ENCODE measurements at places on chromosomes 1 and 21.

- DNase-seq = no peak
Measured at GRCh38 chr1:42168763-42169162, 4.2 kb upstream of the GUCA2A start.

DNA sequence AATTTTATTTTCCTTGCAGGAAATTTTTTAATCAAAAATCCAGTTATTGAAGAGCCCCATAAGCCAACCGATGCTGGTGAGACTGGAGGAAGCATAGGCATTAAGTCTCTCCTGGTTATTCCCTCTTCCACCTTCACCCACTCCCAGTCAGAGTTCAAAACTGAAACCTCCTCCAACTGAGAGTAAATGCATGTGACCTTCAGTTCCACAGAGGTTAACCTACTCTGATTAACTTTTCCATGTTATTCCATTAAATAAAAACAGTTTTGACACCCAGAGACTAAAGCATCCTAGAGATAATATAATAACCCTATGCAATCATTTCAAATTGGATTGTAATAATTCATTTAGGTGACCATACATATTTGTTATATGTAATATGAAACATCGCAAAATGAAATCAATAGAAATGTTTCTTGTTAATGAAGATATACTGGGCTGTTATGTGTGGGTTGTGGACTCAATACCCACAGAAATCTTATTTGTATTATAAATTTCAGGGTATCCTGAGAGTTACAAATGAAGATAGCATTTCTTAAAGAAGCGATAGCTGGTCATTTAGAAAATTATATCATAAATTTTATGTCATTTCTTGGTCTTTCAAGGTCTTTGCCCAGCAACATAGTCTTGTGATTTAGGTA is 376.5 kb downstream of the SETD4 start:
- DNase-seq = no peak

- no peak for DNase-seq
Measured at GRCh38 chr1:52955129-52955970, 28.3 kb downstream of the SCP2 start.

DNA sequence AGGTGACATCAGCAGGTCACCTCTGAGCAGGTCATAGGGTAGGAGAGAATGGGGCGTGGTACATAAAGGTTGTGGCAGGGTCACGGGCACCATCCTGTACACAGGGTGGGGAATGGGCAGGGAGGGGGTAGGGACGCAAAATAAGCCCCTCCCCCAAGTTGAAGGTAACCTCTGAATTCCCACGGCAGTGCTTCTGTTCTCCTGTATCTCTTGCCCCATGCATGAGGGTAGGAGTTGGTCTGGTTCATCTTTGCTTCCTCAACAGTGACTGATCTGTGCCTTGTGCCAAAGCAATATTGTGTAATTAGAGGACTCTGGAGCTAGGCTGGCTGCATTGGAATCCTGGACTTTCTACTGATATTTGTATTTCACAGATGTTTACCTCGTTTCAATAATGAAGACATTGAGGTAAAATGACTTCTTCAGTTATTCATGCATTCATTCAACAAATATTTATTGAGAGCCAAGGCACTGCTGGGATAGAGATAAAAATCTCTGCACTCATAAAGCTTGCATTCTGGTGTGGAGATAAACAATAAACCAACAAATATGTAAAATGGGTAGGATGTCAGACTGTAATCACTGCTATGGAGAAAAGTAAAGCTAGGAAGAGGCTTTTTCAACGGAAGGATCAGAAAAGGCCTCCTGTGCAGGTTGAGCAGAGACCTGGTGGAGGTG is 18.4 kb upstream of the GFI1 start:
- no peak for DNase-seq

DNA sequence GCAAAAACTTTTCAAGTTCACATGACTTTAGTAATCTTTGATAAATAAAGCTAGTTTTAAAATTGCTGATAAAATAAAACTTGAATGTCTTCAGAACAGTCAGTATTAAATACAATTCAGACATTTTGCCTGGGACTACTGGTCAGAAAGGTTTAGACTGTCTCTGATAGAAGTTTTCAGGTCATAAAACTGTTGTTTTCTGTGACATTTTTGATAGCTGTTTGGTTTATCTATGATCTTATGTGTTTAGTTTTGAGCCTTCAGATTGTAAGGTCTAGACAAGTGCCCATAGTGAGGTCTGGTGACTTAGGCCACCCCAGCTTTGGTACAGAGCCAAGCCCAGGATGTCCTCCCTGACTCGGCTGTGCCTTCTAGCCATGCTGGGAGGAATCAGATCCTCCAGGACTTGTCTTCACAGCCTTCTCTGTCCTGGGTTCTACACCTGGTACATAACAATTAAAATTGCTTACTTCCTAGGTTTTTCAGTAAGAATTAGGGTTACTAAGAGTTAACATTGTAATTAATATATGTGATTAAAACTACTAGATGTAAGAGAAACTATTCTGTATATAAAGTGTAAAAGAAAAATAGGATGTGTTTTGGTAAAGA is 15.1 kb upstream of the DNAH14 start:
- DNase-seq = no peak

- no peak for DNase-seq
Measured at GRCh38 chr21:35449846-35450245, 400.7 kb upstream of the RUNX1 start.

DNA sequence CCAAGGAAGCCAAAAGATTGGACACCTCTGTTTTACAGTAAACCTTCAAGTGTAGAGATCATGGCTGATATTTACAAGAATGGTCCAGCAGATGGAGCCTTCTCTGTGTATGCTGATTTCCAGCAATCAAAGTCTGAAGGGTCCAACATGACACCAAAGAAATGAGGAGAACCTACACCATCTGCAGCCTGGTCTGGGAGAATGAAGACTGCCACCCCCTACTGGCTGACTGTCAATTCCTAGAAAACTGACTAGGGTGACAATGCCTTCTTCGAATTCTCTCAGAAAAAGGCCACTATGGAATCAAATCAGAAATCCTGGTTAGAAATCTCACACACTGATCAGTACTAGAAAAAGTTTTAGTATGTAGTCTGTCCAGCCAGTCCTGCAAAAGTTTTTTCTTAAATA is 83.3 kb downstream of the CDC42BPA start:
- no peak for DNase-seq

- no peak for DNase-seq
Measured at GRCh38 chr21:41902946-41903345, 23.8 kb upstream of the PRDM15 start.

DNA sequence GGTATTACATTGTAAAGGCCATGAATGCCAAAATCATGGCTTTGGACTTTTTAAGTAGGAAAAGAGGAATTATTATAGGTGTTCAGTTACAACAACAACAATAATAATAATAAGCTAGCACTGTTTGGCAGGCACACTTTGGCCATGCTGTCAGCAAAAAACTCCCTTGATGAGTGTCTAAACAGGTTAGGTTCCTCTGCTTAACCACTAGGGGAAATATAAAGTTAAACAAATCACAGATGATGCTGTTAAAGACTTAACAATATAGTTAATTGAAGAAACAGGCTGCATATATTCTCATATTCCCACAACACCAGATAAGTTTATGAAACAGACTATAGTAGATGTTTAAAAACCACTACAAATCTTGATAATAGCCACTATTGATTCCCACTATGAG is 46.4 kb downstream of the RGS21 start:
- no peak for DNase-seq

GRCh38 chr1:107979088-107979487 is 14.1 kb upstream of the VAV3 start:
- DNase-seq = no peak

GRCh38 chr1:233480198-233480597 is 133.7 kb upstream of the KCNK1 start:
- DNase-seq = no peak

GRCh38 chr1:36855699-36856494 is 178.4 kb downstream of the GRIK3 start:
- no peak for DNase-seq

- no peak for DNase-seq
Measured at GRCh38 chr1:238895911-238896310, 490.5 kb upstream of the CHRM3 start.

DNA sequence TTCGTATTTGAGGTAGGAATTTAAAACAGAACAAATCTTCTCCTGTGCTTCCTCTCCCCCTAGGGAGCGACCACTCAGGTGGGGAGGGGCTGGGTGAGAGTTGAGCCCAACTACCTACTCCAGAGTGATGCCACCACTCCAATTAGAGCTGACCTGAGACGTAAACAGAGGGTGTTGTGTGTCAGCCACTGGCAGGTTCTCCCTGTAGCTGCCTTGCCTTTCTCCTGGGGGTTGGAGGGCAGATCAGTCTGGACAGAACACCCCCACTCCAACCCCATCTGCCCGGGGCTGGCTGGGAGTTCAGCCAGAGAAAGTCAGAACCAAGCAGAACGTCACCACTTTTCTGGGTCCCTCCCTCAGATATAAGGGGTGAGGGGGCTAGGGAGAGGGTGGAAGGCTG is 2.0 kb downstream of the HPDL start:
- DNase-seq = no peak

GRCh38 chr1:207243442-207244408 is 77.8 kb upstream of the CD55 start:
- DNase-seq = no peak

GRCh38 chr1:17635276-17635675 is 95.8 kb downstream of the ARHGEF10L start:
- DNase-seq = no peak

DNA sequence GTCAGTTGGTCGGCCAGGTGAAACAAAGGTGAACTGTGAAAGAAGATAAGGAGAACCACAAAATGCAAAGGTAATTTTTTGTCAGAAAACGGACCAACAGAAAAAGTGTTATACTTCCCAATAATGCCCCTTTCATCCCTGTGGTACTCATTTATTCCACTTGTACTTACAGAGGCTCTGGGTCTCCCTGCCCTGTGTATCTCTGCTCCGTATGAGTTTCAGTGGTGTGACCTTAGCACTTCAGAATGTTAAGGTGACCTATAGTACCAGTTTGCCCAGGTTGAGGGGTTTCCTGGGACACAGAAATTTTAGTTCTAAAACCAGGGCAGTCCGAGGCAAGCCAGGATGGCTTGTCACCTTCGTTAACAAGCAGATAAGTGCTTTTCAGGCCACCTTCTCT is 254.8 kb downstream of the OLFM3 start:
- no peak for DNase-seq

DNA sequence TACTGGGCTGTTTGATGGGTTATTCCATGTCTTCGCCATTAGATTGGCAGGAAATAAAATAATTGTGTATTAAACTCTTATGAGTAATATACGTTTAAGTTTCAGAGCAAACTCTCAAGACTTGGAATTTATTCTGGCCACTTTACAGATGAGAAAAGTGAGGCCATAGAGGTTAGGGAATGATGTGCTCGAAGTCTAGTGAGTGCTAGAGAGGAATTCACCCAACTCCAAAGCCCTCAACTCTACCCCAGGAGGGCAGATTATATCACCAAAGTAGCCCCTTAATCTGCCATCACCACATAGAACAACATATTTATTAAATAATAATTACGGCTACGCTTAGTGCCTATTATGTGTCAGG is 440 bp upstream of the MUL1 start:
- no peak for DNase-seq

DNA sequence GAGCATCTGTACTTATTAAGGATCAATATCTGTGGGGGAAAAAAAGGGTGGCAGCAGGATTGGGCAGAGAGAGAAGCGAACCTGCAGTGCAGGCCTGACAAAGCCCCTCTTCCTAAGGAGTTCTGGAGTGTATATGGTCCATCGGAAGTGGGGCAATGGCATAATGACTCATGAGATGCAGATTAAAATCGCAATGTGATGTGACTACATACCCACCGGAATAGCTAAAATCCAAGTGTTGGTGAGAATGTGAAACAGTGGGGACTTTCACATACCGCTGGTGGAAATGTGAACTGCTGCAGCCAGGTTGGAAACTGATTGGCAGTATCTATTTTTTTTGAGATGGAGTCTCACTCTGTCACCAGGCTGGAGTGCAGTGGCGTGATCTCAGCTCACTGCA is 8.2 kb upstream of the CREG1 start:
- DNase-seq = no peak

DNA sequence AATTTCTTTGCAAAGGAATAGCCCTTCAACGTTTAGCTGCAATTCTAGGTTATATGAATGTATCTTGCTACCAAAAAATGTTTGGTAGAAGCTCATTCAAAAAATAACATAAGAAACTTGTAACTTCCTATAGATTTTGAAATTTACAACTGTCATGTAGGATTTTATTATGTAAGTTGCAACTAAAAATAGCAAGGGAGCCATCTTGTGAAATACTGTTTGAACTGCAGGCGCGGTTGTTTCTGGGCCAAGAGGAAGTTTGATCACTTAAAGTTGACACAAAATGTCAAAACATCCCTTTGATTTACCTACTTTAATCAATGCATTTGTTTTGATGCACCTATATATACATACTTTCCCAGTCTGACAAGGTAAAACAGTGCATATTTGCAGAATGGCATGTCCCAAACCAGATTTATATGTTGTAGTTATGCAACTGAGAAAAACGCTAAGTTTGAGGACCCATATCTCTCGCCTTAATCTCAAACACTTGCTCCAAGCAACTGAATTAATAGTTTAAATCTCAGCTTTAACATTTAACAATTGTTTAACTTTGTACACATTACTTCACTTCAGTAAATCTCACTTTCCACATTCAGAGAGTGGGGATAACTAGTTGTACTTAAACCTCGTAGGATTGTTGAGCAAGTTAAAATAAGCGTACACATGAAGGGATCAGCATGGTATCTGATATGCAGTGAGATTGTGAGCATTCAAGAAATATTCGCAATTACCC is 63.9 kb downstream of the KCNK2 start:
- DNase-seq = no peak

DNA sequence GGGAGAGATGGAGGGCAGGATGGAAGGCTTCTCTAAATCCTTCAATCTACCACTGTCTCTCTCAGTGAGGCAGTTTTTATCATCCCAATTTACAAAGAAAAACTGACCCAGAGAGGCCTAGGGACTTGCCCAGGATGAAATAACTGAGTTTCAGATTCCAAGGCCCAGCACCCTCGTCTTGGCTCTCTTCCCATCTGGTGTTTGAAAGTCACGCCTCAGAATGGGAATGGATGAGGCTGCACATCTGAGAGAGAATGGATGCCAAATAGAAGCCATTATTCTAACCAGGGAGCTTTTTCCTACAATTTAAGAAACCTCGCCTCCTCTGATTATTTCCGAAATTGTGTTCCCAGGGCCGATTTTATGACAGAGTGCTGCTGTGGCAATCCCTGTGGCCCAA is 10.6 kb upstream of the KCNN3 start:
- DNase-seq = no peak

- DNase-seq = no peak
Measured at GRCh38 chr1:15406614-15407559, 2.8 kb upstream of the EFHD2 start.

DNA sequence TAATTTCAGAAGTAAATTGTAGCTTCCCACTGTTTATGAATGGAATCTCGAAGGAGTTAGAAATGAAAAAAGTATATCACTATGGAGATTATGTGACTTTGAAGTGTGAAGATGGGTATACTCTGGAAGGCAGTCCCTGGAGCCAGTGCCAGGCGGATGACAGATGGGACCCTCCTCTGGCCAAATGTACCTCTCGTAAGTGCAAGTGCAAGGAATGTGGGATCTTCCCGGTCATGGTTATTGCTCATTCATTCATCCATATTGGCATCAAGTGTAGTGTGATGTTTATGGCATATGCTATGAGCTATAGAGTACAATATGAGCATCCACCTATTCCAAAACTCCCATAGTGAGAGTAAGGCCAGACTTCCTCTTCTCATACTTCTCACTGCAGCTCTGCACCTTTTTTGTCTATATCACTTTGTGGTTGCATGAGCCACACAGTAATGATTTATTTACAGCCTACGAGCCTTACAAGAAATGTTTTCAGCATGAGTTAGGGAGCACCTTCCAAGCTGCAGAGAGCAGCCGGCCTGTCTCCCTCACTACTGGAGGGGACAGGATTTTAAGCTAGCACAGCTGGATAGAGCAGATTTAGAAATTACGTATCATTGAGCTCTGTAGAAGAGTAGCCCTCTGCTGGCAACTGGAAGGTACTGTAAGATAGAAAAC is 24.9 kb upstream of the CR1L start:
- no peak for DNase-seq

Data from stimulated activated CD4-positive, alpha-beta T cell treated with anti-CD3 and anti-CD28 coated beads, Interleukin-15, amount 100 ng/mL, for 48 hours (primary cell).